ENCODE measurements at places on chromosomes 5 and 9.
A peak's percentile ranks its signal among the peaks of the same experiment; 100 is the strongest.

- DNase-seq, result no peak
Measured at GRCh38 chr9:33113799-33114547, 37.5 kb upstream of the SMU1 start.

- DNase-seq, result peak; percentile 55
Measured at GRCh38 chr9:137255448-137256114, 454 bp downstream of the NELFB start.

DNA sequence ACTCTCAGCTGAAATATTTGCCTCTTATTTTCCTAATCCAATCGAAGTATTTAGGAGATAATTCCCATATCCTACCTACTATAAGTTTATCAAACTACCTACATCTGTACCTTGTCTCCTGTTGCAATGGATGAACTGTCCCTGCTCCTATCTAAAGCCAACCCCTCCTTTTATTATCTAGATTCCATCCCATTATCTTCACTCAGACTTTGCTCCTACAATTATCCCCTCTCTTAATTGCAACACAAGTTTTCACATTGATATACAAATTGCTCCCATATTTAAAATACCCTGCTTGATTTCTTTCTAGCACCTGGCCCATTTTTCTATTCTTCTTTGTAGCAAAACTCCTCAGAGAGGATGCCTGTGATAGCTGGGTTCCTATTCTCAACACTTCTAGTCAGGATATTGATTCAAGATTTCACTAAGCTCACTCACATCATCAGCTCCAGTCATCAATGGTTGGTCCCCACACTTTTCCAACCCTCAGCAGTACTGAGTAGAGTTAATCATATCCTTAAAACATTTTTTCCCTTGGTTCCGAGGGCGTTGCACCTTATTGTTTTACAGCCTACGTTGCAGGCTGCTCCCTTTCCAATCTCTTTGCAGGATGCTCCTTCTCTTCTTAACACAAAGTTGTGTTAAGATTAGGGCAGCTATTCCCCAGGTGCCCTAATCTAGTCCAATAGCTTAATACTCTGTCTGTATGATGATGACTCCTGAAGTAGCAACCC lies 177.8 kb upstream of the PTGER4 start:
- DNase-seq, result no peak

DNA sequence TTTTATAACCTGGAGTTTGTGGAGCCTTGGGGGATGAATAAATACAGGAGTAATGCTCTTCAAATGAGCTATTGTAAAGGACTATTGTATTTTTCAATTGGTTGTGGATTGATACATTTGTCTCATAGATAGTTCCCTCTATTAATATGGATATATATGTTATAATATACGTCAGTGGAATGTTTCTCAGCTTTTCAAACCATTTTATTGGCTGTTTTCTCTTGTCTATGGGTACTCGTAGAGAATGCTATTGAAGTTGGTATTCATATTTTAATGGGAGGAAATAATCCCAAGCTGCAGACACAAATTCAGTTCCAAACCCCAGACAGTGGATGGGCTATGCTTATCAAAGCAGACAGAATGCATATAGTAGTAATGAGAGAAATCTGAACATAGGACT lies 181.8 kb upstream of the DAB2 start:
- DNase-seq, result no peak

DNA sequence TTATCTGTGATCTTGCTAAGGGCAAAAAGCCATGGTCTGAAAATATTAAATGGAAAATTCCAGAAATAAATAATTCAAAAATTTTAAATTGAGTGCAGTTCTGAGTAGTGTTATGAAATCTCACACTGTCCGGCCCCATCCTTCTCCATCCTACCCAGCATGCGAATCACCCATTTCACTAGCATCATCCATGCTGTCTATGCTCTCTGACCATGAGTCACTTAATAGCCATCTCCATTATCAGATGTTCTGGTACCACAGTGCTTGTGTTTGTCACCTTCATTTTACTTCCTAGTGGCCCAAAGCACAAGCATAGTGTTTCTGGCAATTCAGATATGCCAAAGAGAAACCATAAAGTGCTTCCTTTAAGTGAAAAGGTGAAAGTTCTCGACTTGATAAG lies 63.3 kb upstream of the SMC5 start:
- DNase-seq, result no peak

- no peak for DNase-seq
Measured at GRCh38 chr9:91418215-91418610, 5.4 kb downstream of the NFIL3 start.

DNA sequence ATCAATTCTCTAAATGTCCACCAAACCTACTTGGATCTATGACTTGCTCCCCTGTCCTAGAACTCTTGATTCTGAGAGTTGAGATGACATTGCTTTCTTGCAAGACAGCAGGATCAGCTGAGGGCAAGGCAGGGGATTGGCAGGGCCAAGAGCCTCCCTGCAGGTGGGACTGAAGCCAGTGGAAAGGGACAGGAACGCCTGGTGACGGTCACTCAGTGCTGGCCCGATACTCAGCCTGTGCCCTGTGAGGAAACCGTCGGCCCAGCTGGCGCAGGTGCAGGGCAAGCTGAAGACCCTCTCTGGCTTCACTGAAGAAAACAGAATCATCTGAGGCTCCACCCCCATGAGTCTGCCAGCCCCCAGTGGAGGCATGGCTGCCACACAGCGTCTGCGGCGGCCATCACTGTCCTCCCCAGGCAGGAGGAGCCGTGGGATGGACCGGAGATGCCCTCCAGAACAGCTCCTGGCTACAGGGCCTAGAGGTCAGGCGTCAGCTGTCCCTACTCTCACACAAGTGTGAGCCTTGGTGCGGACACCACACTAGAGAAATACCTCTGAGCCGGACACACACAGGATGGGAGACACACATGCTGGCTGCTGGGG lies 14.7 kb downstream of the UBAC1 start:
- no peak for DNase-seq

GRCh38 chr9:72790989-72791388 lies 161.9 kb downstream of the ALDH1A1 start:
- no peak for DNase-seq

GRCh38 chr5:96219580-96220281 lies 213.3 kb downstream of the PCSK1 start:
- peak; percentile 55 for DNase-seq

- DNase-seq, result no peak
Measured at GRCh38 chr5:168407211-168407610, 79.1 kb upstream of the RARS1 start.

DNA sequence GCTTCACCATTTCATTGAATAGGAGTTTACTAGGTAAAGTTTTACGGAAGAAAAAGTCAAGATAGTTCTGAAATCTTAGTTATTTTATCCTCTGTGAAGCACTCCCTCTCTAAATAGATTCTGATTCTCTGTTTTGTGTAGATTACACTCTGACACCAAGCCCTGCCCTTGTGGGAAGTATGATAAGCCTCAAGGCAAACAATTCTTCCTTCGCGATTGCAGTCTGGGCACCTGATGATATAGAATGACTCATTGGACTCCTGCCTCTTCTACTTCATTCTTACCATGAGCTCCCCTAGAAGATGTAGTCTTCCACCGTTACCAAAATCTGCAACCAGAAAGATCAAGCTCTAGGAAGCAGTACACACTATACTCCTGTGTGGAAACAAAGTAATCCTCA lies 626.9 kb upstream of the PTGER4 start:
- DNase-seq, result peak; percentile 55

GRCh38 chr9:130129432-130130061 lies 42.7 kb upstream of the NCS1 start:
- DNase-seq, result no peak

DNA sequence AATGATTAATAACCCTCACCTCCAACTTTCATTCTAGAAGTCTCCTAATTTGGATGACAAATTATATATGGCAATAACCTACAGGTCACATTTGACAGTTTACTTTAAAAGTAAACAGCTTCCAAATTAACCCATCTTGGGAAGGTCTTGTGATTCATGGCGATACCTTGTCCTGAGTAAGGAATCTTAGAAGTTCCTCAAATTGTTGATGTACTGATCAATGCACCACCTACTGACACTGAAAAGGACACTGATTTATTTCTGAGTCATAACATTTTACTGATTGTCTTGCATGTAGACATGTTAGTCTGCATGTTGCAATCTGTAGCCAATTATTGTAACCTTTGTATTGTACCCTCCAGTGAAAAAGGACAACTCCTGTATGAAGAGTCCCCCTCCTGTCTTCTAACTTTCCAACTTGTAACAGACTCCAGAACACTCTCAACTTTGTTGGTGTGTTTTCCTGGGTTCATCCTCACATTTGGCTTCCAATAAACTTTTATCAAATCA lies 16.0 kb upstream of the SLC22A5 start:
- no peak for DNase-seq

DNA sequence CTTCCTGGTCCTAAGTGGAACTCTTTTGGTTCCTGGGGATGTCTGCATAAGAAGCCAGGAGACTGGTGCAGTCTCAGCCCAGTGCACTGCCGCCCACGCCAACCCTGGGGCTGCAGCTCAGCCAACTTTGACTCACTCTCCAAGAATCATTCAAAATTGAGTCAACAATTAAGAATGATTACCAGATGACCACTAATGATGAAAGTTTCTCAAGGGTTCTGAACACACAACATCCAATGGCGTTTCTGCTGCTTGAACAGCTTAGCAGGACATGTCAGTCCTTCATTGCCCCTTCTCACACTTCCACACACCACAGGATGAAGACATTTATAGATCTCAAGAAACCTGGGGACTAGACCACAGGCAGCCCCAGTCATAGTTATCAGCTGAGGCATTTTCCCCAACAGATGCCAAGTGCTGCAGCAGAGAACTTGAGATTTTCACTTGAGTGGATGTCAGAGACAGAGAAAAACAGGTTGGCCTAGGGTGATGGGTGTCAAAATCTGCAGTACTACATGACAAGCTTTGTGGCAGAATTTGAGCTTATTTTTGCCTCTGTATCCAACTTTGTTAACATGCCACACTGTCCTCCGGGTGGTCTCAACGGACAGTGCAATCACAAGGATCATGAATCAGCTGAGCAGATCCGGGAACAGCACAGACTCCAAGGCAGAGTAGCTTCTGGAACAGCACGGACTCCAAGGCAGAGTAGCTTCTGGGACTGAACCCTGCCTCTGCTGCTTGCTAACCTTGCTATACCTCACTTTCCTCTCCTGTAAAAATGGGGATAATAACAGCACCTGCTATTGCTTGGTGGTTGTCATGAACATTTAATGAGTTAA lies 356.1 kb downstream of the SPOCK1 start:
- DNase-seq, result peak; percentile 95

DNA sequence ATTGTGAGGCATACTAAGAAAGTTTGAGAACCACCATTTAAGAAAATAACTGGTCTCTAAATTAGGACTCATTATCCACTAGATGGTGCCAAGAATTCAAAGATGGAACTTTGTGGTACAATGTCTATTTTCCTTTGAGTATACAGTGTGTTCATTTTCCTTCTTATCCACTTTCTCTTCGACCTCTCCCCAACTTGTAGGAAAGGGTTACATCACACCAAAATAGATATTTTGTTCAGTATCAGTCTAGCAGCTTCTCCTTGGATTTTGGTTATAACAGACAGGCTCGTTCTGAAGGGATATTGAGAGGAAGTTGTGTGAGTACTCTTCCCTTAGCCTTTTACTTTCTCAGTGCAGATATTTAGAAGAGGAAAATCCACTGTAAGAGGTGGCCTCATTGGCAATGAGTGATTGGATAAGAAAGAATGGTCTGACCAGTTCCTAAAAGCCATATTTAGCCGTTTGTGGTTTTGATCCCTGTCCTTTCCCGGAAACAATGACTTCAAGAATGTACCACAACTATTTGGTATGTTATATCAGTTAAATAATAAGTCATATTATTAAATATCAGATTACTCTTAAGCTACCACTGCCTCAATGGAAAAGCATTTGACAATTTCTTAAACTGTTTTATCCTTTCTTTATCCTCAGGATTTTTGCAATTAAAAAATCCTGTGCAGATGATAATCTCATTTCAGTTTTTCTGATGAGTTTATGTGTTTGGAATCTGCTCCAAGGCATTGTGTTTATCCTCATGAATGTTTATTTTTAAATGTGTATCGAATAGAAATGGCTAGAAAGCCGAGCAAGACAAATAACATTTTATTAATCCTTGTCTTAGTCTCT lies 69.0 kb upstream of the GRAMD2B start:
- DNase-seq, result peak; percentile 90

DNA sequence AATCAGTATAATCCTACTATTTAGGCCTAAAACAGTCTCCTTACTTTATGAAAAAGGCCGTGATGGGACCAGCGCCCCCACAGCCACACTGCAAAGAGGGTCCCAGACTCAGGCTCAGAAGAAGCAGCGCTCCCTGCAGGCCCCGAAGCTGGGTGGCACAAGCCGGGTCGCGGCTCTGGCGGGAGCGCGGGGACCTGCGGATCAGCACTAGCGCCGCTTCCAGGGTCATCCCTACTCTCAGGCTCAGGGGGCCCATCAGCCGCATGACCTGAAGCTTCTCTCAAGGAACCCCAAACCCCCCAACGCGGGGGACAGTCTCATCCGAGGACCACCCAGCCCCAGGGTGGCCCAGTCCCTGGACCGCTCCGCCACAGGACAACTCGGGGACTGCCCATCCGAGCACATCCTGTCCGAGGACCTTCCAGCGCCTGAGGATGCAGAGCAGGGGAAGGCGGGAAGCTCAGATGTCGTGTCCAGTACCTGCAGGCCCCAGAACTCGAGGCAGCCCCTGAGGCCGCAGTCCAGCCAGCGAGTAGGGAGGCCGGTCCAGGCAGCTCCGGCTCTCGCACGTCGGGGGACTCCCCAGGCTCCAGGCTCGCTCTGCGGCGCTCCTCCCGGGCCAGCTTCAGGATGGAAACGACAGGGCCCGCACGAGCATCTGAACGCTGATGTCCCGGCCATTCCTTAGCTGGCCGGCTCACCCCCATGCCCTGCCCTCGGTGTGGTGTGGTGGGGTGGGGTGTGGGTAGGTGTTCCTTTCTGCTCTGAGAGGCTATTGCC lies 32.4 kb upstream of the CDK20 start:
- no peak for DNase-seq

- no peak for DNase-seq
Measured at GRCh38 chr9:75132244-75132643, 43.9 kb downstream of the OSTF1 start.

- DNase-seq, result no peak
Measured at GRCh38 chr5:74517700-74518099, 122.8 kb downstream of the ENC1 start.

GRCh38 chr5:168348084-168348414 lies 56.6 kb downstream of the WWC1 start:
- no peak for DNase-seq

DNA sequence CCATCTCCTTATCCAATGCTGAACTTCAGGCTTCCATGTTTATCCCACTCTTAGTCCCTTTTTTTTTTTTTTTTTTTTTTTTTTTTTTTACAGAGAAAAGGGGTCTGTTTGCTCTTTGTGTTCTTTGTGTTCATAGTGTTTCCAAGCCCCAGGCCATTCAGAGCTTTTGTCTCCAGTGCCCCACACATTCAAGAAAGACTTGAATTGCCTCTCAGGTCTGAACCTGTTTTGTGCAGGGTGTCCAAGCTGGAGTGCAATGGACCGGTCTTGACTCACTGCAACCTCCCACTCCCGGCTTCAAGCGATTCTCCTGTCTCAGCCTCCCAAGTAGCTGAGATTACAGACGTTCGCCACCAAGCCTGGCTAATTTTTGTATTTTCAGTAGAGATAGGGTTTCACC lies 191.2 kb downstream of the PALM2AKAP2 start:
- no peak for DNase-seq

GRCh38 chr5:119537704-119538103 lies 85.4 kb downstream of the HSD17B4 start:
- DNase-seq, result peak; percentile 20

Measured in RWPE1 (cell line).